Kidney tubule cell (primary cell): ENCODE measurements at places on chromosomes 5 and 9.

GRCh38 chr9:68455451-68455850 is 85.2 kb downstream of the TMEM252 start:
- no peak for DNase-seq

DNA sequence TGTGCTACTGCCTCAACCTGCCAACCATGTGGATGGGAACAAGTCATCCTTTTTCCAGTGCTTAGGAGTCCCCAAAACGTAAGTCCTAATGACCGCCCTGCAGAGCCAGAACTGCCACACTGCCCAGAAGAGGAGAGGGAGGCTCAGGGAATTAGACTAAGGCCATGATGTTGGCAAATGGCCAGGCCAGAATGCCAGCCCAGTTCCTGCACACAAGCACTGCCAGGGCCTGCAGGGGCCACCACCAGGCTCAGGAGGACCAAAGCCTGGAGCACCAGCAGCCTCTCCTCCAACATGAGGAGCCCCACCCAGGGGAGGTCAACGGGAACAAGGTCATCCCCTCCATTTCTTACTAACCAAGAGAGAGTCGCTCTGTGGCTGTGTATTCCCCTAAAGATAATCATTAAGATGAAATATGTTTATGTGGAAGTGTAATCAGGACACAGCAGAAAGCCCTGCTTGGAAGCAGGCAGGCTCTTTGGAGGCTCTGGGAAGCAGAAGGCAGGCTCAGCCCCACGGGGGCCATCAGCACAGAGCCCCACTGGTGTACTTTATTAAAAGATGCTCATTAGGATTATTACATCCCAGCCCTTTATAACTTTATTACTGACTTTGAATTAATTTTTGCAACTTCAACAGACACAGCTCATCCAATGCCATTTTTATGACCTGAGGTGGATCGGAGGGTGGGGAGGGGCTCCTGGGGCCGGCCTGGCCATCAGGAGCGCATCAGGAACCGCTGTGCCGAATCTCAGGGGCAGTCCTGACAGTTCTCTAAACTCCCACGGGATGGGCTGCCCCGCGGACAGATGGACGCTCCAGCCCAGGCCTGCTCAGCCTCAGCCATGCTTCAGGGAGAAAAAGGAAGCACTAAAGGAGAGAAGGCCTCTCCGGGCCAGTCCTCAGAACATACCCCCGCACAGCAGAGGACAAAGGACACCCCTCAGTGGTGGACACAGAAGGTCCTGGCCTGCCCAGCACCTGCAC is 127.0 kb downstream of the ADAMTS2 start:
- DNase-seq = no peak

DNA sequence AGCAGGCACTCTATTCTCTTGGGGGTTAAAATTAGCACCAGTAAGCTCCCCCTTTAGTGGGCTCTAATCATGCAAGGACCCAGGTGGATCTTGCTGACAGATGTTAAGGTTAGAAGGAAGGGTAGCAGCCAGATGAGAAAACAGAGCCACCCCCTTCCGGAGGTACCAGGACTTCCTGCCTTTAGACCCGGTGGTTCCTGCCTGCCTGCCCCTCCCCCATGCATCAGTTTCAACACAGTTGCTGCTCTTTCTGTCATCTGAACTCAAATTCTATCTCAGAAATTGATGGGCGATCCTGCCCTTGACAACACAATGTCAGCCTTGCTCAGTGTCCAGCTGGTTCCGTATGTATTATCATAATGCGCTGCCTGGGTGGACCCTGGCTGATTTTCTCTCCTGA is 287.3 kb downstream of the EBF1 start:
- DNase-seq = no peak

GRCh38 chr5:123156577-123157296 is 67.7 kb downstream of the PRDM6 start:
- DNase-seq = no peak

DNA sequence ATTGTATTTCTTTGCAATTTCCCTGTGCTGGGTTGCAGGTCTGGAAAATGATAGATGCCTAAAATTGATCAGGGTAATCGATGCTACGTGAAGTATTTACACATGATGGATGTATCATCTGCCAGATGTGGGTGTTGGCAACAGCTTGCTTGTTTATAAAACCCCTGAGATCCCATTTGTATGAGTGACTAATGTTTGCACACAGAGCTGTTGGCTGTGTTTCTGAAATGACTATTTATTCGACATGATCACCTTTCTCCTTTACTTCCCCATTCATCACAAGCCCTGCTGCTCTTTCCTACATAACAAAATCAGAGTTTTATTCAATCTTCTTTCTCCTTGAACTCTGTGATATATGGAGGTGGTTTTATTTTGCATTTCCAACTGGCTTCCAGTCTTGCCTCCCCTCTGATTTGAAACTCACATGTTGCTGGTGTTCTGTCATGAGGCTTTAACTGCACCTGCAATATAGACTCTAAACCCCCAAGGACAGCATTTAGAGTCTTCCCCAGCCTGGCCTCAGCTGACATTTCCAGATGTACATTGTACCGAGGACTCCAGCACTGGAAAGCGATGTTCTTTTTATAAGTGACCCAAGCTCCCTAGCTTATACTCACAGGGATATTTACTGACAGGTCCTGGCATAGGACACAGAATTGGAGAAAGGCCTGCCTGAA is 50.7 kb upstream of the SHB start:
- DNase-seq = peak; percentile 22

GRCh38 chr5:9537223-9538141 is 8.4 kb downstream of the SEMA5A start:
- no peak for DNase-seq

- DNase-seq = peak; percentile 63
Measured at GRCh38 chr5:6804766-6805501, 91.7 kb downstream of the TENT4A start.

- no peak for DNase-seq
Measured at GRCh38 chr5:90824436-90824835, 265.8 kb downstream of the ADGRV1 start.

GRCh38 chr9:26216702-26217101 is 538.5 kb upstream of the TUSC1 start:
- DNase-seq = no peak

DNA sequence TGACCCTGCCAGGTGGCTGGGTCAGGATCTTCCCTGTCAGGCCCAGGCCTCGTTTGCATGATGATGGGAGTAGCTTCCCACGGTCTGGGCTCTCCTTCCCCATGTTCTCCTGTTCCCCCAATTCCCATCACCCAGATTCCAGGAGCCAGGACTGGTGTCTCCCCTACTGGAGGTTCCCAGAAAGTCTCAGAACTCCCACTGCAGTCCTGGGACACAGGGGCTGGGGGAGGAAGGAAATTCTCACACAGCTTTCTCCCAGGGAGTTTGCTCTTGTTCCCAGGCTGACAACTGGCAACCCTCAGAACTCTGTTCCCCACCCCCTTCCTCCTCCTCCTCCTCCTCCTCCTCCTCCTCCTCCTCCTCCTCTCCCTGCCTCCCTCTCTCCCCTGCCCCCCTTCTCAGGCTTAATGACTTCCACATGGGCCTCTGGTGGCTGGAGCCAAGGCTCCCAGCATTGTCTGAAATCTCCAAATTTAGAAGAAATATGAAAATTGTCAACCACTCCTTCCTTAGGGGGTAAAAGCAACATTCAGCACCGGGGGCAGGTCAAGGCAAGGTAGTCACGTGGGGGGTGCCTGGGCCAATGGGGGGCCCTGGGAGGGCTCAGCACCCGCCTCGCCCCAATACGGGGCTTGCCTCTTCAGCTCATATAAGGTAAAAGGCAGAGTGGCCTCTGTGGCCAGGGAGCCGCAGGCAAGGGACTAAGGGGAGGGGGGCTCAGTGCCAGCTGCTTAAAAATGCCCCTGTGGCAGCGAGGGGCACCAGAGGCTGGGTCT is 27.3 kb upstream of the IL17B start:
- no peak for DNase-seq

GRCh38 chr9:78249542-78249941 is 13.7 kb downstream of the CEP78 start:
- DNase-seq = no peak

DNA sequence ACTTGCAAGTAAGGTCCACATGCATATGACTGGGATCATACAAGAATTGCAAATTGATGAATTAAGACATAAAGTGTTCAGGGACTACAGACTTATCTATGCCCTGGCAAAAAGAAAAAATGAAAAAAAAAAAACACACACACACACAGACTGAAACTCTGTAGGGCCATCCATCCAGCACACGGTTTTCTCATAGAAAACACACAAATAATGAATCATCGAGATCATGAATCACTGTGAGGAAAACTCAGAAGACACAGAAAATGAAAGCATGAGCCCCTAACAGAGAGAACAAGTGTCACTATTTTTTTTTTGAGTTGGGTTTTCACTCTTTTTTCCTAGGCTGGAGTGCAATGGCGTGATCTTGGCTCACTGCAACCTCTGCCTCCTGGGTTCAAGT is 185.2 kb downstream of the IRX2 start:
- DNase-seq = no peak

DNA sequence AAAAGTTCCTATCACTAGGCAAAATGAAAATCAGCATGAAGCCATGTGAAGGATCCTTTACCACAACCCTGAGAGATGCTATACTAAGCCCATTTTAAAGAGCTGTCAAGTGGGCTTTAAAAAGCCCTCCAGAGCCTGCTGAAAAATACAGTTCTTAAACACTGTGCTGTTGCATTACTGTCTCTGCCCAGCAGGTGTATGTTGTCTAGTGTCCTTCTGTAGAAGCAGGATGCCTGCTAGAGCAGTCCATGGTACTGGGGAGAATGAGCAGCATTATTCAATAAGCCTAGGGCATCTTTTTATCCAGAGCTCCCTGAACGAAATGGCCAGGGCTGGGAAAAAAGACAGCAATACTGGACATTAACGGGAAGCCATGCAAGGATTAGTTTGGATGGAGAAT is 126.2 kb upstream of the PLCXD3 start:
- peak; percentile 16 for DNase-seq

- DNase-seq = no peak
Measured at GRCh38 chr9:96523374-96523773, 73.4 kb downstream of the HABP4 start.

GRCh38 chr9:109283012-109283411 is 37.8 kb downstream of the EPB41L4B start:
- no peak for DNase-seq

DNA sequence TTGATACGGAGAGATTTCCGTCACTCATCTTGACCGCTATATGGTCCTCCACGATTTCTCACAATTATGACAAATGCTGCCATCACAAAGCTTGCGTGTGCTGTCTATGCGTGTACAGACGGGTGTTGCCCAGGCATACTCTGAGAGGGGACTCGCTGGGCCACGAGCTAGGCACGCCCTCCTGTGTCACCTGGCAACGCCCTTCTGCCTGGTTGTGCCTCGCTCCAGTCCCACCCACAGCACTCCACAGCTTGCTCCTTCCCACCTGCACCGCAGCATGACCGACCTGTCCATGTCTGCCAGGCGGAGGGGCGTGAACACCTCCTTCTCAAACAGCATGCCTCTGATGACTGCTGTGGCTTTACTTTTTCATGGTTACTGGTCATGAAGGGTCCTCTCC is 55.6 kb downstream of the CAMSAP1 start:
- no peak for DNase-seq

DNA sequence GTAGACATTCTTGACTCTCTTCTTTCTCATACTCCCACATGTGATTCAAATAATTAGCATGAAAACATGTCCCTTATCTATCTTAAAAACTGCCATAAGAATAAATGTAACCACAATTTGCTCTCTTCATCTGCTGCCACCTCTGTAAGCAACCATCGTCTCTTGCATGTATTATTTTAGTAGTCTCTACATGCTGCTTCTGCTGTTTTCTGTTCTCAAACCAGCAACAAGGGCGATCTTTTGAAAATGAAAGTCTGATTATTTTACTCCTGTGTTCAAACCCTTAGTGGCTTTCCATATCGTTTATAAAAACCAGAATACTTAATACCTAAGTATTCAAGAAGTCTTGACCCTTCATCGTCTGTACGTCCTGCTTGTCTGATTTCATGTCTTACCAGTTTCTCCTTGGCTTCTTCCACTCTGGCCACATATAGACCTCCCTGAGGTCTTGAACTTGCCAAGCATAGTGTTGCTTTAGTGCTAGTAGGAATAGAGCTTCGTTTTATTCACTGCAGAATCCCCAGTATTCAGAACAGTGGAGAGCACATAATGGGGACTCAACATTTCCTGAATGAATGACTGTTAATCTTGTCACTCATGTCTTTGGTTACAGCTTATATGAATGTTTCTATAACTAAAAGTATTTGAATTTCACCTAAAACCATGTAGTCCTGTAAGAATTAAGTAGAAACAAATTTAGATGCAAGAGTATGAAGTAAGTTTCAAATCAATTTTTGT is 10.6 kb downstream of the CDC42SE2 start:
- DNase-seq = no peak

DNA sequence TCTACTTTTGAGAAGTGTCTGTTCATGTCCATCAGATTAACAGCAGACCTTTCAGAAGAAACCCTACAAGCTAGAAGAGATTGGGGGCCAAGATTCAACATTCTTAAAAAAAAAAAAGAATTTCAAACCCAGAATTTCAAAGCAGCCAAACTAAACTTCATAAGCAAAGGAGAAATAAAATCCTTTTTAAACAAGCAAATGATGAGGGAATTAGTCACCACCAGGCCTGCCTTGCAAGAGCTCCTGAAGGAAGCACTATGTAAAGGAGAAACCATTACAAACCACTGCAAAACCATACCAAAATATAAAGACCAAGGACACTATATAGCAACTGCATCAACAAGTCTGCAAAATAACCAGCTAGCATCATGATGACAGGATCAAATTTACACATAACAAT is 124.6 kb upstream of the PDE4D start:
- no peak for DNase-seq

DNA sequence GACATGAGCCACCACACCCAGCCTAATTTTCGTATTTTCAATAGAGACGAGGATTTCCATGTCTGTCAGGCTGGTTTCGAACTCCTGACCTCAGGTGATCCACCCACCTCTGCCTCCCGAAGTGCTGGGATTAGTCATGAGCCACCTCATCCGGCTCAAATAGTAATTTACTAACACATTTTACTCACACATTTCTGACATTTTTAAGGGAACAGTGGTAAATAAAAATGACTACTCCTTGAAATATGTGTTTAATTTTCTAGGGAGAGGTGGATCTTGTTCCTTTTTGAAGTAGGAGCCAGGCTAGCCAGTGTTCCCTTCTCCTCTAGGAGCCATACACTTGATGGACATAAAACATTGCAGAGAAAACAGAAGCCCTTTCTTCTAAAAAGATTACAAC is 55.2 kb upstream of the ERBIN start:
- DNase-seq = peak; percentile 91

- no peak for DNase-seq
Measured at GRCh38 chr9:87601176-87601575, 103.5 kb downstream of the DAPK1 start.

DNA sequence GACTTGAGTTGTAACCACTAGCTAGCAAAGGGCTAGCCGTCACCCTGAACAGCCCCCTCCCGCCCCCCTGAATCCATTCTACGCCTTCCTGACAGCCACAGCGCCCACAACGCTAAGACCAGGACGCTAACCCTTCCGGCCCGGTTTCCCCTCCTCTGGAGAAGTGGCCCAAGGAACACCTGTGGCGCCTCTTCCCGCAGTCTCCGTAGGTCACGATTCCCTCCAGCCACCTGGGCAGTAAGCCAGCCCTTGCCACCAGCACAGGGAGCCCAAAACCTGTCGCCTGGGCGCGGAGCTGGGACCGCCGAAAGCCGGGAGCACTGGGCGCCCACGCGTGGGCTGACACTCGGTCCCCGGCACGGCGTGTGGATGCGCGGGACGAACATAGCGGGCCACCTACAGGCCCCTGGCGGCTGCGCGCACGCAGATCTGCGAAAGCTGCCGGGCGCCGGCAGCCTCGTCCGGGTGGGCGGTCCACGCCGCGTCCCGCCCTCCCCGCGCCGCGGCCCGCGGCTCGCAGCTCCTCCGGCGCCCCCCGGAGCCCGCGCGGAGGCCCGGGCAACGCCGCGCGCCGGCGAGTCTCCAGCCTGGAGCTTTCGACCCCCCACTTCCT is 596 bp downstream of the IRF1 start:
- DNase-seq = no peak
